Activated CD4-positive, alpha-beta T cell treated with anti-CD3 and anti-CD28 coated beads, Interleukin-2, amount 10 ng/mL, durations not matched to agents 7 days and 5 days (primary cell): ENCODE measurements at places on chromosomes 5 and 9. TPM values are rescaled to one million over a fixed set of nuclear protein-coding genes. Genes with fewer than 3 reads are reported as not detected.

GRCh38 chr5:6734781-6735180, 21.5 kb downstream of the TENT4A start:
- no peaks in the 10 kb centered on the region for H3K27me3 ChIP-seq
- peaks cover 74% of the 10 kb centered on the region for H3K4me1 ChIP-seq
- no peak for DNase-seq
- H3K27ac ChIP-seq = peak overlapping the region; percentile 77
- H3K4me3 ChIP-seq = no peak overlapping the region
- H3K36me3 ChIP-seq = peaks cover 34% of the 10 kb centered on the region

The LRRC19 gene
- total RNA-seq = not detected

- H3K27me3 ChIP-seq = peaks cover 4% of the 10 kb centered on the region
- H3K36me3 ChIP-seq = no peaks in the 10 kb centered on the region
- H3K27ac ChIP-seq = no peak overlapping the region
Measured at GRCh38 chr5:95068289-95068910, 216.5 kb downstream of the MCTP1 start.

DNA sequence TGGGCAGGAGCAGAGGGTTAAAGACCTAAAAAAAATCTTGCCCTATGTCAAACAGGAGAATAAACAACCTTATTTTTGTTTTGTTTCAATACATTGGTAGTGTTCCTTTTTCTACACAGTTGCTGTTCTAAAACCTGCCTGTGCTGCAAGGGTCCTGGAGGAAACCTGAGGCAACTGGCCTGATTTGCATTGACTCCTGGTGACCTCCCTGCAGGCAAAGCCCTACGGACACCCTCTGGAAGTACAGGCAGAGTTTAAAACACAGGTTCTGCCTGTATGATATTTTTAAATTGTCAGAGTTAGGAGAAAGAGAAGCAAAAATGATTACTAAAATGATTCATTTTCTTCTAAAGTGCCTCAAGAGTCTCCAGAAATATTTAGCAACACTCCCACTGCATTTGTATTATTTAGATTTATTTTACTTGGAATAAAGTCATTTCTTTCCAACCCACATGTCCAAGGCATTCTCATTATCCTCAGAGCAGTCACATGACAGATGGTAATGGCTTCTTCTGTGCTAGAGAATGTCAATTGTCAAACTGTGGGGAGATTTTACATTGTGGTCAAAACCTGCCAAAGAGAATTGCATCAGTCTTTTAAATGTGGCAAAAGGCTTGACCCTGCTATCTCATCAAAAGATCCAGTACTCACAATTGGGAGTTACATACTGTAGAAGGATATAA, 559.6 kb downstream of the CETN3 start:
- no peaks in the 10 kb centered on the region for H3K36me3 ChIP-seq
- DNase-seq = no peak
- H3K27ac ChIP-seq = no peak overlapping the region
- H3K4me1 ChIP-seq = no peaks in the 10 kb centered on the region
- no peaks in the 10 kb centered on the region for H3K27me3 ChIP-seq

DNA sequence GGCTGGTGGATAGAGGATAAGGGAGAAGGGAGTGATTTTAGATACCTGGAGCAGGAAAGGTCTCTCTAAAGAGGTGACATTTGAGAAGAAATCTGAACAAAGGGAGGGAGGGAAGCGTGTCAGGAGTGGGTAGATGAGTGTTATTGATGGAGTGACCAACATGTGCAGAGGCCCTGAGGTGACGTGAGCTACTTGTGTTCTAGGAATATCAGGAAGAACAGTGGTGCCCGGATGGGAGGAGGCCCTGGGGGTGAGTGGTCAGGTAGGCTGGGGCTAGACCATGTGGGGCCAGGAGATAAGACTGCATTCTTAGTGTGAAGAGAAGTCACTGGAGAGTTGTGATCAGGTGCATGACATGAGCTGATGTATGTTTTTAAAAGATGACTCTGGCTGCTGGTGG, 256.2 kb downstream of the ARHGAP26 start:
- no peak overlapping the region for H3K4me3 ChIP-seq
- H3K36me3 ChIP-seq = peaks cover 16% of the 10 kb centered on the region
- no peak for DNase-seq

The OGN gene
- total RNA-seq = not detected

GRCh38 chr9:137145731-137146526, 7.0 kb downstream of the GRIN1 start:
- peaks cover 7% of the 10 kb centered on the region for H3K4me1 ChIP-seq
- no peak for DNase-seq
- peaks cover 14% of the 10 kb centered on the region for H3K27me3 ChIP-seq
- H3K36me3 ChIP-seq = no peaks in the 10 kb centered on the region
- H3K27ac ChIP-seq = no peak overlapping the region

The BBLN gene
- total RNA-seq = 92.5 TPM

- no peak for DNase-seq
- H3K4me1 ChIP-seq = no peaks in the 10 kb centered on the region
- H3K36me3 ChIP-seq = no peaks in the 10 kb centered on the region
- no peak overlapping the region for H3K27ac ChIP-seq
Measured at GRCh38 chr5:160494451-160494850, 72.8 kb downstream of the PTTG1 start.

The MPDZ gene
- not detected for total RNA-seq

The PLAC8L1 gene
- total RNA-seq = 0.48 TPM

DNA sequence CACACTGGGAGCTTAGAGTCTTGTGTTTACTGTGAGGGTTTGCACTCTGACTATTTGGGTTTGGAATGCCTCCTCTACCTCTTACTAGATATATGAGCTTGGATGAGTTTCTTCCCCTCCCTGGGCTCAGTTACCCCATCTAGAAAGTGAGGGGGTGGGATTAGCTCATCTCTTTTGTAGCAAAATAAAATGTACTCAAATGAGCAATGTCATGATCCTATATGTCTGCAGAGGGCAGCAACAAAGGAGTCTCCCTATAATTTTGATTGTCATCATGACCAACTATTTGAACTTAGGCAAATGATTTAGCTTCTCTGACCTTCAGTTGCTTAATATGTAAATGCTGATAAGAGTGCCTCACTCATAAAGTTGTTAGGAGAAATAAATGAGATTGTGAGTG, 109.0 kb downstream of the DPYSL3 start:
- H3K27me3 ChIP-seq = no peaks in the 10 kb centered on the region
- H3K27ac ChIP-seq = no peak overlapping the region
- DNase-seq = no peak
- H3K4me3 ChIP-seq = no peak overlapping the region
- H3K36me3 ChIP-seq = no peaks in the 10 kb centered on the region

DNA sequence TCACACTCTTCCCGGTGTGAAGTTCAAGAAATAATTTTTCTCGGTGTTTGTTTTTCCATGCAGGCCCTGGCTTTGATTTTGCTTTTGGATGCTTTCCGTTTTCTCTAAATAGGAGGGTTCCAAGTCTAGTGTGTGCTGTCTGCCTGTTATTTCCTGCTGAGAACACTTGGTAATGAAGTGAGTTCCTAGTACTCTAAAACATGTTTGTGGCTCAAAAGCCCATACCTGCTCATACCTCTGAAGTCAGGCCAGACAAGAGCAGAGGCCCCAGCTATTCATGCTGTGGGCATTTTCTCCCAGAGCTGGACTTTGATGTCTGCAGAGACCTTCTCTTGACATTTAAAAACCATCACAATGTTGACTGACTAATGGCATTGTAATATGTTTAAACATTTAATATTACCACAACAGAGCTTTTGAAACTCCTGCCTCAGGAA, 211.2 kb downstream of the GOLPH3 start:
- no peak overlapping the region for H3K27ac ChIP-seq
- no peak overlapping the region for H3K4me3 ChIP-seq
- H3K27me3 ChIP-seq = no peaks in the 10 kb centered on the region
- H3K4me1 ChIP-seq = no peaks in the 10 kb centered on the region

- peaks cover 43% of the 10 kb centered on the region for H3K4me1 ChIP-seq
- H3K27ac ChIP-seq = peak overlapping the region; percentile 72
- no peaks in the 10 kb centered on the region for H3K27me3 ChIP-seq
- H3K36me3 ChIP-seq = peaks cover 46% of the 10 kb centered on the region
- DNase-seq = no peak
Measured at GRCh38 chr9:128912270-128912853, 8.4 kb upstream of the PHYHD1 start.

GRCh38 chr9:104923740-104924139, 4.2 kb downstream of the ABCA1 start:
- peaks cover 30% of the 10 kb centered on the region for H3K27me3 ChIP-seq
- no peak for DNase-seq
- no peak overlapping the region for H3K27ac ChIP-seq
- H3K36me3 ChIP-seq = no peaks in the 10 kb centered on the region
- peaks cover 22% of the 10 kb centered on the region for H3K4me1 ChIP-seq

The FAM114A2 gene
- total RNA-seq = 19.1 TPM

GRCh38 chr9:136399176-136400037, 563 bp downstream of the SNAPC4 start:
- H3K27me3 ChIP-seq = no peaks in the 10 kb centered on the region
- H3K4me3 ChIP-seq = peak overlapping the region; percentile 80
- peaks cover 26% of the 10 kb centered on the region for H3K36me3 ChIP-seq
- peak; percentile 26 for DNase-seq

DNA sequence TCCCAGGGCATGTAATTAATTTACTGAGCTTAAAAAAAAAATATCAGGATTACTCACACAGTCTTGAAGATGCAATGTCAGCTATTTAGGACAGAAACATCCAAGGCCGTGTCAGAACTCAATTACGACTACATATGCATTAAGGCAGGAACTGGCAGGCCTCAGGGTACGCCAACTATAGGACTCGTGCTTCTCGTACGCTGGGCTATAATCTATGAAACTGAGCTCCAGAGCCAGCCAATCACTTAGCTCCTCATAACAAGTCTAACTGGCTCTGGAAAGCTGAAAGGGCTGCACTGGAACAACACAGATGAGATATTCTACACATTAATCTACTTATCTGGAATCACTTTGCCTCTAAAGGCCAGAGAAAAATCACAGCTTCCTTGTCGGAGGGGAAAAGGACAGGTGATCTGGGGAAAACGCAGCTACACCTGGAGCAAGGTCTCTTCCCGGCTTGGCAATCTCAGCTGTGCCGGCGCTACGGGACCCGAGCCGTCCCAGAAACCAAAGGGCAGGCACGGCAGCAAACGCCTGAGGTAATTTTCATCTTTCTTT, 212.0 kb downstream of the DEPDC1B start:
- H3K27me3 ChIP-seq = no peaks in the 10 kb centered on the region
- H3K27ac ChIP-seq = no peak overlapping the region
- H3K4me1 ChIP-seq = no peaks in the 10 kb centered on the region
- DNase-seq = no peak

The PKD2L2 gene
- total RNA-seq = not detected

DNA sequence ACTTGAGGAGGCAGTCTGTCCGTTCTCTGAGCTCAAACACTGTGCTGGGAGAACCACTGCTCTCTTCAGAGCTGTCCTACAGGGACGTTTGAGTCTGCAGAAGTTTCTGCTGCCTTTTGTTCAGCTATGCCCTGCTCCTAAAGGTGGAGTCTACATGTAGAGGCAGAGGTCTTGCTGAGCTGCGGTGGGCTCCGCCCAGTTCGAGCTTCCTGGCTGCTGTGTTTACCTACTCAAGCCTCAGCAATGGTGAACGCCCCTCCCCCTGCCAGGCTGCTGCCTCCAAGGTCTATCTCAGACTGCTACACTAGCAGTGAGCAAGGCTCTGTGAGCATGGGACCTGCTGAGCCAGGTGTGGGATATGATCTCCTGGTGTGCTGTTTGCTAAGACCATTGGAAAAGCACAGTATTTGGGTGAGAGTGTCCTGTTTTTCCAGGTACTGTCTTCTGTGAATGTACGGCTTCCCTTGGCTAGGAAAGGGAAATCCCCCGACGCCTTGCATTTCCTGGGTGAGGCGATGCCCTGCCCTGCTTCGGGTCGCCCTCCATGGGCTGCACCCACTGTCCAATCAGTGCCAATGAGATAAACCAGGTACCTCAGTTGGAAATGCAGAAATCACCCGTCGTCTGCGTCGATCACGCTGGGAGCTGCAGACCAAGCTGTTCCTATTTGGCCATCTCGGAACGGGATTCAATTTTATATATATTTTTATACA, 58.5 kb downstream of the CNTRL start:
- H3K4me3 ChIP-seq = peak overlapping the region; percentile 48
- peaks cover 68% of the 10 kb centered on the region for H3K4me1 ChIP-seq
- H3K27me3 ChIP-seq = no peaks in the 10 kb centered on the region
- H3K36me3 ChIP-seq = peaks cover 88% of the 10 kb centered on the region
- DNase-seq = peak; percentile 90

GRCh38 chr9:93599571-93600403, 23.4 kb downstream of the PHF2 start:
- H3K4me1 ChIP-seq = peaks cover 48% of the 10 kb centered on the region
- H3K4me3 ChIP-seq = no peak overlapping the region
- H3K27me3 ChIP-seq = no peaks in the 10 kb centered on the region

DNA sequence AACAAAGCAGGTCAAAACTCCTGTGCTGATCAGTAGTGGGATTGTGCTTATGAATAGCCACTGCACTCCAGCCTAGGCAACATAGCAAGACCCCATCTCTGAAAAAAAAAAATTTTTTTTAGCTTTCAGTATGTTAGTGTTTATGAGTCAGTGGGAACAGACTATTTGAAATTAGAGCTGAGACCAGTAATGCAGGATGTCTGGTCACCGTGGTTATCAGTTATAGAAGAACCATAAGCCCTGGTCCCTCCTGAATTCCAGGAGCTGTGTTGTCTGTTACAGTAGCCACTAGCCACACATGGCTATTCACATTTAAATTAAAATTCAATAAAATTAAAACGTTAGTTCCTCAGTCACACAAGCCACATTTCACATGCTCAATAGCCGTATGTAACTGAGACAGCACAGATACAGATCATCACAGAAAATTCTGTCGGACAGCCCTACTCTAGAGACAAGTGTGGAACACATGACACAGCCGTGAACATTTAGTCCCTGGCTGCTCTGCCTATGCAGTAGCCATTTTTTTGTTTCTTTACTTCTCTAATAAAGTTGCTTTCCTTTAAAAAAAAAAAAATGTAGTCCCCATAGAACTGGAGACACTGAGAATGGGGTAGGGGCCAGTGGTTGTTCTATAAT, 96.1 kb upstream of the SAP30L start:
- no peak overlapping the region for H3K4me3 ChIP-seq
- no peak for DNase-seq
- H3K27me3 ChIP-seq = no peaks in the 10 kb centered on the region
- peaks cover 2% of the 10 kb centered on the region for H3K36me3 ChIP-seq
- H3K27ac ChIP-seq = no peak overlapping the region

DNA sequence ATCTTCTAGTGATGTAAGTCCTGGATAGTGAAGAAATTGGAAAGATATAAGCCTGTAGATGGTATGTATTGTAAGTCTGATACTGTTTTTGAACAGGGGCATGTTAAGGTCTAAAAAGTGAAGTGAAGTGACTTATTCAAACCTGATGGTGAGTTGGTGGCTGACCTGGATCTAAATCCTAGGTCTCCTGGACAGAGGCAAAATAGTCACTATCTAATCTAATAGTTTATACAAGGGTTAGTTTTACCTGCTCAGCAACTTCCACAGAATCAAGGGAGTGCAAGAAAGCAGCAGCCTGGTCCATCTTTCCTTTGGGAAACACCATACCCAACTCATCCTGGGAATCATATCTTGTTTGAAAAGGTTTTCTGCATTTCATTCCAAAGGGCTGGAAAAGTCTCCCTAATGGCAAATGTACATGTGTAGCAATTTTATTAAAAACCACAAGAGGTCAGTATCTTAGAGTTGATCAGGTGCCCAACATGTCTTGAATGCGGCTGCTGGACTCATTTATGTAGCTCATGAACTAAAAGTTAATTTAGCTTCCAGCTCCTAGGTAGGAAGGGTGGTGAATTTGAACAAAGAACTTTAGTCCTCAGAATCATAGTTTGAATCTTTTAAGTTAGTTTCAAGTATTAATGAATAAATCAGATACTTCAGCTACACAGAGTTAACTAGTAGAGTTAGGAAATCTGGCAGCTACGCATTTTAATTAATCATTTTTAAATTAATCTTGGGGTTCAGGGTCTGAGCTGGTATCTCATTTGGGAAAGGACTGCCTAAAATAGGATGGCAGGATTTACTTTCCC, 26.0 kb downstream of the SKP2 start:
- no peaks in the 10 kb centered on the region for H3K4me1 ChIP-seq
- H3K36me3 ChIP-seq = peaks cover 81% of the 10 kb centered on the region
- no peak for DNase-seq

The SPATA31A5 gene
- total RNA-seq = not detected
